ENCODE measurements at places on chromosomes 6 and 20.

DNA sequence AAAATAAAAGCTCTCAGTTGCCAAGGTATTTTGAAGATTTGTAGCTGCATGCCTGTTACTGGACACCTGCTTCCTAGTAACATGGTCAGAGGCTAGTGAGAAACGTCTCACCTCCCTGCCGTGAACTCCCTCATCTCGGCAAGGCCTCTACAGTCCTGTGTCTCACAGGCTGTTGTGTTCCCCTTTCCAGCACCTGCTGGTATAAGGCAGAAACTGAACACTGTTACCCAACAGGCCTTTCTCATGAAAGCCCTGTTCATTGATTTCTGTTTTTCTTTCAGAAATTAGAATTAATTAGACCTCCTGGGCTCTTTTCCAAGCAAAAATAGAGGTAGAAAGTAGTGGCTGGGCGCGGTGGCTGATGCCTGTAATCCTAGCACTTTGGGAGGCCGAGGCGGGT is 17.6 kb upstream of the SRSF3 start:
- H3K4me1 ChIP-seq: peaks cover 5% of the 10 kb centered on the region
- DNase-seq: no peak

DNA sequence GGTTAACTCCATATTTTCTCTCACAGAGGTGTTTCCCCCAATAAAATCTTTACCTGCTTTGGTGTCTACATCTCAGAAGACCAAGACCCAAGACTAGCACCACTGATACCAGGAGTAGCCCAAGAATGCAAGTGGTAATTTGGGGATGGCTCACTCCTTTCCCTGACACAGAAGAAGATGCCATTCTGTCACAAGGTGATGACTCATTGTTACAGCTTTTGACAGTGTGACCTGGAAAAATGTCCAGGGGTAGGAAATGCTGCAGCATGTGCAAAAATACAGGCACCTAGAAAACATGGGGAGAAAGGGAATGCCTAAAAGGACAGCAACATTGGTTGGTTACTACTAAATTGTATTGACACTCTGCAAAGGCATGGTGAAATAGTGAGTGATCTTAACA is 254.0 kb upstream of the GJE1 start:
- no peak overlapping the region for H3K4me3 ChIP-seq
- H3K27me3 ChIP-seq: no peaks in the 10 kb centered on the region
- no peak for DNase-seq
- peaks cover 4% of the 10 kb centered on the region for H3K36me3 ChIP-seq
- H3K4me1 ChIP-seq: no peaks in the 10 kb centered on the region
- no peak overlapping the region for H3K27ac ChIP-seq

DNA sequence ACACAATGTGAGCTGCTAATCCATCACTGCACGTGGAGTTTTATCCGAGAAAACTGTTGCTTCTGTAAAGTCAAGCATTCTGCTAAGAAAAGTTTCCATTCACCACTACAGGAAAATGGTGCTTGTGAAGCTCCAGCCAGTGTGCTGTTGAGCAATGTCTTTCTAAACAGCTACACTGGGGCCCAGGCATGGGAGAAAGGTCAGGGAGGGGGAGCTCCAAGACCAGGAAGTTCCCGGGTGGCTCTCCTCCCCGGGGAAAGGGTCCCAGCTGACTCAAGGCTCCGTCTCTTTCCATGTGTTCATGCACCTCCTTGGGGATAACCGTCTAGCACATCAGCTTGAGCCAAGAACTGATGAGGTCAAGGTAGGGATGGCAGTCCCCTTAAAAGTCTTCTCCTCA is 20.5 kb downstream of the RPP40 start:
- no peak overlapping the region for H3K27ac ChIP-seq
- H3K36me3 ChIP-seq: peaks cover 4% of the 10 kb centered on the region
- H3K4me1 ChIP-seq: no peaks in the 10 kb centered on the region
- no peak for DNase-seq

DNA sequence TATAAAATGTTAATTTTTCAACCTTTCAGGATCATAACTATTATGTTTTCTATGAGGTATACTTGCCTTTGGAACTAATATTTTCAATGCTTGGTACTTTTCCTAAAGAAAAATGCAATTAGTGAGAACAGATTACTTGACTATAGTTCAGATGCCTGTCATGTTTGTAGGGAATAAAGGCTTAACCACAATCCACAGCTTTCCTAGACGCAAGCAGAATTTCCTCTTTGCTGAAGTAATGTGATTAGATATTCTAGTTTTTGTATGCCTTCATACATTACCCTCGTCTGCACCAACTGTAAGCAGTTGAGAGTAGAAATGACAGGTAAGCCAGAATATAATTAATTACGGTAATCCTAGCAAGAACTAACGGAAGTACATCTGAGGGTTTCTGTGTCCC is 581.4 kb upstream of the MMS22L start:
- no peaks in the 10 kb centered on the region for H3K27me3 ChIP-seq
- no peak for DNase-seq
- H3K36me3 ChIP-seq: peaks cover under 1% of the 10 kb centered on the region
- no peaks in the 10 kb centered on the region for H3K4me1 ChIP-seq
- H3K27ac ChIP-seq: no peak overlapping the region
- H3K4me3 ChIP-seq: no peak overlapping the region

DNA sequence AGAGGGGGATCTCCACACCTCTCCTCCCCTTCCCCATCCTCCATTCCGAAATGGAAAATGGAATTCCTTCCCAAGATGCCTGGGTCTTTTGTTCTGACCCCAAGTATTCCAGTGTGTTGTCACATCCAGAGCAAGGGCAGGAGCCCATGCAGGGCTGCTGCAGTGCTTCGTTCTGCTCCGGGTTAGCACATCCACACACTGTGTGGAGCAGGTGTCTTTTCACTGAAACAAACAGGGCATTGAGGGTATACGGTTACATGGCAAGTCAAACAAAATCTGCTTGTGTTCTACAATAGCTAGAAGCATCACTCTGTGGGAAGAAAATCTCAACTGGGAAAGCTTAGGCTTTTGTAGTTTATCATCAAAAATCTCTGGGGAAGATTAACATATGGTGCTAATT is 56.9 kb downstream of the LYRM2 start:
- DNase-seq: no peak
- H3K27me3 ChIP-seq: no peaks in the 10 kb centered on the region
- no peak overlapping the region for H3K27ac ChIP-seq

- DNase-seq: no peak
- H3K4me3 ChIP-seq: no peak overlapping the region
- no peak overlapping the region for H3K27ac ChIP-seq
- no peaks in the 10 kb centered on the region for H3K4me1 ChIP-seq
These were observed 75.1 kb downstream of the TBC1D7 start for GRCh38 chr6:13253272-13253671.

DNA sequence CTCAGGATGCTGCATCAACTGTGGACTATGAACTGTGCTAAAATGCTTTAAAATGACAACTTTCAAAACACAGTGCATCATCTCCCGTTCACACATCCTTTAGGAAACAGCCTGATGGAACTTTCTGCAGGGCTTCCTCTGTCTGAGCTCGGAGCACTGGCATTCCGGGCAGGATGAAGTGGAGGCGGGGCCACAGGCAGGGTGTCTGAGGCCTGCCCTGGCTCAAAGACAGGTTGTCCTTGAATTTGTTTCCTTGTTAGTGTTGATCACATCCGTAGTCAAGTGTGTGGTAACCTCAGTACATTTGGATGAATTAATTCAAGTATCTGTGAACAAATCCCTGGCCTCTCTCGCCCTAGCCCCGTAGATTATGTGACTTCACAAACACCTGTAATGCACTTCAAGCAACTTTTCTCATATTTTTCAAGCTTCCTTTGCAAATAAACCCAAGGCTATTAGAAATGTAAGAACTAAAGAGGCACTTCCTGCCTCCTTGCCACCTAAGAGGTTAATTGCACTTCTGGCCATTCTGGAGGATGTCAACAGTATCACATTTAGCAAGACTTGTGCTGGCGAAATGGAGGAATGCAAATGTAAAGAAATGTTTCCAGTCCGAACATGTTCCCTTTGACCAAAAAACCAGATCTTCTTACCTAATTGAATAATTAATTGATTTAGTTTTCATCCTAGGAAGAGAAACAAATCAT is 3.1 kb downstream of the CD93 start:
- DNase-seq: no peak
- peaks cover 15% of the 10 kb centered on the region for H3K4me1 ChIP-seq
- no peaks in the 10 kb centered on the region for H3K27me3 ChIP-seq
- H3K36me3 ChIP-seq: no peaks in the 10 kb centered on the region
- no peak overlapping the region for H3K4me3 ChIP-seq

Measured in activated T-cell treated with anti-CD3 and anti-CD28 coated beads, Interleukin-2, amount 50 U/mL, for 72 hours (primary cell).